ENCODE measurements at places on chromosomes 2 and 18.

DNA sequence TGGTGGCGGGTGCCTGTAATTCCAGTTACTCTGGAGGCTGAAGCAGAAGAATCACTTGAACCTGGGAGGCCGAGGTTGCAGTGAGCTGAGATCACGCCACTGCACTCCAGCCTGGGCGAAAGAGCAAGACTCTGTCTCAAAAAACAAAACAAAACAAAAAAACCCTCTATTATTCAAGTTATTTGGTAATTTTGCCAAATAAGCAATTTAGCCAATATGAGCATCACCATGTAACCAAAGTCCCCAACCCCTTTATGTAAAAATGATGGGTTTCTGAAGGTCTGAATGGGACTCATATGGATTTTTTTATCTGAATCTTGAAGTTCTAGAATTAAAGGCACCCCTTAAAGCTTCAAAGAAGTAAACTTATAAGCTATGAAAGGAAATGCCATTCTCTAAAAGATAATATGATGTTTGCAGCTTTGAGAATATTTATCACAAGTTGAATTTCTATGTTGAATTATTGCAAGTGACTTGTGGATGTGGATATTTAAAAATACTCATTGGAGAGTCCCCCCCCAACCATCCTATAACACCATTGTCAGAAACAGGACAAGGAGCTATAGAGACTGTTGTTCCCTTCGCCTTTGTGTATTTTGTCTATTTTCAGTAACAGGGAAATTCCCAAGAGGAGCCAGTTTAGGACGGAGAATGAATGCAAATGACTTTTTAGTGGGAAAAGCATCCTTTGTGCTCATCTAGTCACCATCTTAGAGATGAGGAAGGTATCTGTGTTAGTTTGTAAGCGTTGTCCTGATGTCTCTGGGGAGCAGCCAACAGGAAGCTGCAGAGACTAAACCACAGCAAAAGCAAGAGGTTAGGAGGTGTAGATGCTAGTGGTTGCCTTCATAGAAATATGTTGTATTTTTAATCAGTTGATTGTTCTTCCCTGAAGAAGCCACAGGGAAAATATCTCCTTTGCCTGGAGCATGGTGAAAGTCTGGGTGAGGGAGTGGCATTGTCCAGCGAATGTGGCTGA lies 68.3 kb downstream of the TET3 start:
- no peak for DNase-seq

GRCh38 chr2:239195992-239196391 lies 204.8 kb downstream of the HDAC4 start:
- no peak for DNase-seq

- DNase-seq = no peak
Observed at GRCh38 chr2:229920011-229920641, 1.7 kb downstream of the TRIP12 start.

DNA sequence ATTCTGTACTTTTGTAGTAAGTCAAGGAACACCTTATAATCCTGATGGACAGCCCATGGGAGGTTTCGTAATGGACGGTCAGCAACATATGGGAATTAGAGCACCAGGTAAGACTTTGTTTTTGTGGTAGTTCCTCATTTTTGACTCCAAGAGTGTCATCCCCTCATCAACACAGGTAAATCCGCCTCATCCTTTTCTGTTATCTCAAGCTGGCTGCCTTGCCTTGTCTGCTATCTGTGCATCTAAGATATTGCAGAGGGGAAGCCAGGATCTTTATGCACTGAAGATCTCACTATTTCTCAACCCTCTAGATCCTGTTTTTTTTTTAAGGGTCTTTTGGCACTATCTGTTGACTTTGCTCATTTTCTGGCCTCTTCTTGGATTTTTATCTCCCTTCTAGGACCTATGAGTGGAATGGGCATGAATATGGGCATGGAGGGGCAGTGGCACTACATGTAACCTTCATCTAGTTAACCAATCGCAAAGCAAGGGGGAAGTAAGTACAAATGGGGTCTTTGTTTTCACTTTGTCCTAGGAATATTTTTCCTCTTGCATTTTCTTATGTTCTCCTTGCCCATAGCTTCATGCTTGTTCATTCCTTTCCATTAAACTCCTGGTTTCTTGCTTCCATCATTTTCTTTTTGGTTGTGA lies 133.8 kb downstream of the MEIS1 start:
- DNase-seq = no peak

- DNase-seq = no peak
Observed at GRCh38 chr2:221176667-221177066, 395.4 kb downstream of the EPHA4 start.

DNA sequence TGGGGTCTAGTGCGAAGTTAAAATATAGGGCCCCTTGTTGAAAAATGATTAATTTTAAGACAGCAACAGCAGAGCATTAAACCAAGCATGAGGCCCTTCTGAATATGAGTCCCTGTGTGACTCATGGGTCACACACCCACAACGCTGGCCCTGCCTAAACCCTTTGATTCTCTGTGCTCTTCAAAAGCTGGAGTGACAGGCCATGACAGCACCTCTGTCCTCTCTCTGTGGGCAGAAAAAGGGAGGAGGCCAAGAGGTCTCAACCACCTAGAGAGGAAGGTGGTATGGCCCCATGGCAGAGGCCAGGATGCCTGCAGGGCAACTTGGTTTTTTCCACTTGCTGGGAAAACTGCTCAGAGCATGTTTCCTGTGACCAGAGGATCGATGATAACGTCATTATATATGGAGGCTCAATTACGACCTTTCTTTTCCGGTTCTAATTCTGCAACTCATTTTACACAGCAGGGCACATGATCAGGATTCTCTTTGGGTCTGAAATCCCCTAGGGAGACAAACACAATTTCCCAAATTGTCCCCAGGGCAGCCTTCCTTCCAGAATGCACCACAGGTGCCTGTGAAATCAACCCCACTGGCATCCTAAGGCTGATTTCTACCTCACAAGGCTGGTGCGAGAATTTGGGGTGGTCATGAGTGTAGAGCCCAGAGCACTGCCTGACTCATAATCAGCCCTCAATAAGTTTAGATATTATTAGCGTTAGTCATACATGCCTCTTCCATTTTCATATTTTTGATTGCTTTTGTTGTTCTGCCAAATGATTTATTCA lies 102.0 kb upstream of the PPP1CB start:
- DNase-seq = peak; percentile 38

- no peak for DNase-seq
Observed at GRCh38 chr2:11482473-11483035, 16.6 kb upstream of the E2F6 start.

DNA sequence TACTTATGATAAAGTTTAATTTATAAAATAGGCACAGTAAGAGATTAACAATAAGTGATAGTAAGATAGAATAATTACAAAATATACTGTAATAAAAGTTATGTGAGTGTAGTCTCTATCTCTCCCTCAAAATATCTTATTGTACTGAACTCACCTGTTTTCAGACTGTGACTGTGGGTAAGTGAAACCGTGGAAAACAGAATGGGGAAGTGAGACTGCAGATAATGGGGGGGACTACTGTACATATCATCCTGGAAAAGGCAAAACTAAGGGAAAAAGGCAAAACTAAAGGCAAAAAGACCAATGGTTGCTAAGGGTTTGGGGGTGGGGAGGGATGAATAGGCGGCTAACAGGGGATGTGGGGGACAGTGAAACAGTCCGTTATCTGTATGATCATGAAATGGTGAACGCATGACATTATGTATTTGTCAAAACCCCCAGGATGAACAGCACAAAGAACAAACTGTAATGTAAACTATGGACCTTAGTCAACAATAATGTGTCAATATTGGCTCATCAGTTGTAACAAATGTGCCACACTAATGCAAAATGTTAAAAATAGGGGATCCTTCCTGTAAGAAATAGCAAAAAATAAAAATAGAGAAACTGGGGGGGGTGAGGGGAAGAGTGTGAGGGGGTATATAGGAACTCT lies 93.8 kb downstream of the EPB41L3 start:
- no peak for DNase-seq

DNA sequence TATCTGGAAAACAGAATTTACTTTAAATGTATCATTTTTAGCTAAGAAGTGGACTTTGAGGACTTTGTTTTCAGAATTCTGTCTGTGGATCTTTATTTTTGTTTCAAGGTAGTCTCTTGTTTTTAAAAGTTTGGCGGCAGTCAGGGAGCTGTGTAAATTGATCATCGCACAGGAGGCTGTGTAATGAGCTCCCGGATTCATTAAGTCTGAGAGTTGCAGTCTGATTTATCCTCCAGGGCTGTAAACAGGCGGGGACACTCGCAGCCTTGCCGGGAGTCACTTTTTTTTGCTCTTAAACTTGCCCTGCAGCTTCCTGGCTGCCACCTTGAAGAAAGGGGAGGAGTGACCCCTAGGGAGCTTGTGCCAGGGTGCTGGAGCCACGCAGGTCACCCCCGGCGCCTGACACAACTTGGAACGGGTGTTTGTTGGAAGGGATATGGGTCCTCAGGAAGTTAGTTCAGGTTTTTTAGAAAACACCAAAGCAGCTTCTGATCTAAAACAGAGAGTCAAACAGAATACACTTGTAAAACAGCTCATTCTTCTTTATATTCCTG lies 76.2 kb downstream of the DCDC2C start:
- no peak for DNase-seq

GRCh38 chr2:36459725-36460137 lies 104.2 kb downstream of the CRIM1 start:
- no peak for DNase-seq

- no peak for DNase-seq
Observed at GRCh38 chr2:99700482-99701398, 210.9 kb upstream of the REV1 start.

- DNase-seq = no peak
Observed at GRCh38 chr2:19881221-19881907, 20.4 kb downstream of the TTC32 start.

- DNase-seq = no peak
Observed at GRCh38 chr18:47179520-47179919, 3.4 kb upstream of the IER3IP1 start.

- no peak for DNase-seq
Observed at GRCh38 chr2:43778233-43778632, 4.4 kb downstream of the DYNC2LI1 start.

DNA sequence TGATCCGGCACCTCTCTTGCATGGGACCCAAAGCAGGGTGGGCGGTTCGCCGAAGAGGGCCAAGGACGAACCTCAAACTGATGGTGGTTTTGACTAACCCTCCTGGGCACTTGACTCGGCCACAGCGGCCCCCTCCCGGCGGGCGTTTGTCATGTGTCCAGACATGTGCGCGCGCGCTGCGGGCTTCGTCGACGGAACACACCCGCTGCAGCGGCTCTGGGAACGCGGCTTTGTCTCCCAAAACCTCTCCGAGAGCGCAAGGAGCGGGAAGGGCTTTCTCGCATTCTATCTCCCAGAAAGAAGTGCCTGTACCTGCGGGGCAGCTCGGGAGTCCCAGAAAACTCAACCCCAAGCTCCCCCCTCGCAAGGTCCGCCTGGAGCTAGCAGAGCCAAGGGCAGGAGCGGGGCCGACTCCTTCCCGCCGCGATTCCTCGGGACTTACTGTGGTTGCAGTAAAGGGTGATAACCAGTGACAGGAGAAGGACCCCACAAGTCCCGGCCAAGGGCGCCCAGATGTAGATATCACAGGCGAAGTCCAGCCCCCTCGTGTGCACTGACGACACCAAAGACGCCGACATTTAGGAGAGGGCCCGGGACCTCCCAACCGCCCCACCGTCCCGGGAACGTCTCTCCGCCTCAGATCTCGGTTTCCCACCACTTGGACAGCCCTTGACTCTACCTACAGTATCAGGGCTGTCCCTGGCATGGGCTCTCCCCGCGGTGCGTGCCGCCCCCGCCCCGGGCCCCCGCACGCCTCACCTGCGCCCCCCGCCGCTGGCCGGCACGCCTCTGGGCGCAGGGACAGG lies 1.6 kb downstream of the CD8A start:
- no peak for DNase-seq

- DNase-seq = no peak
Observed at GRCh38 chr2:30979822-30980245, 158.4 kb downstream of the GALNT14 start.

DNA sequence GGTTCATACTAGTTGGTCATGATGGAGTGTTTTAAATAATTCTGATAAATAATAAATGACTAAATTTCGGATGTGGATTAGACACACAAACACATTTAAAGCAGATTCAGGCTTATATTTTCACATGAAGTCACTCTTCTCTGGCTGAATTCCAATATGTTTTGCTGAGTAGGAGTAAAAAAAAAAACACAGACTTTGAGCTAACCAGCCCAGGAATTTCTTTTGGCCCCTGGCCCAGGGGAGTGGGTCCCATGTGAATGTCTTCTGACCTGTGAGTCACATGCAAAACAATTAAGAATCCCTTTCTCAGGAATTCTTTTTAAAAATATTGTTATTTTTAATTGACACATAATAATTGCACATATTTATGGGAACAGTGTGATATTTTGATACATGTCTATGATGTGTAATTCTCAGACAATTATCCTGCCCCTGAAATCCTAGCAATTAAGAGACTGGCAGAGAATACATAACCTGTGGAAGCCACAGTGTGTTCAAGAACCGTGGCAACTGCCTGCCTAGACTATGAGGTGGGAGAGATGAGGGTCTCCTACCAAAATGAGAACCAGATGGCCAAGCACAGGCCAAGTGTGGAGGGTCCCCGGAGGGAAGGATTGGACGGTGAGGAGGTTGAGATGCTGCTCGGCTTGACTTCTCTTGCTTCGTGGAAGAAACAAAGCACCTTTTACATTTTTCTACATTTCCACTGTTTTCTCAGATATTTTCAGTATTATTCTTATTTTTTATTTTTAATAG lies 236.4 kb downstream of the PIEZO2 start:
- no peak for DNase-seq

- DNase-seq = no peak
Observed at GRCh38 chr2:234137400-234138014, 87.0 kb downstream of the SPP2 start.

DNA sequence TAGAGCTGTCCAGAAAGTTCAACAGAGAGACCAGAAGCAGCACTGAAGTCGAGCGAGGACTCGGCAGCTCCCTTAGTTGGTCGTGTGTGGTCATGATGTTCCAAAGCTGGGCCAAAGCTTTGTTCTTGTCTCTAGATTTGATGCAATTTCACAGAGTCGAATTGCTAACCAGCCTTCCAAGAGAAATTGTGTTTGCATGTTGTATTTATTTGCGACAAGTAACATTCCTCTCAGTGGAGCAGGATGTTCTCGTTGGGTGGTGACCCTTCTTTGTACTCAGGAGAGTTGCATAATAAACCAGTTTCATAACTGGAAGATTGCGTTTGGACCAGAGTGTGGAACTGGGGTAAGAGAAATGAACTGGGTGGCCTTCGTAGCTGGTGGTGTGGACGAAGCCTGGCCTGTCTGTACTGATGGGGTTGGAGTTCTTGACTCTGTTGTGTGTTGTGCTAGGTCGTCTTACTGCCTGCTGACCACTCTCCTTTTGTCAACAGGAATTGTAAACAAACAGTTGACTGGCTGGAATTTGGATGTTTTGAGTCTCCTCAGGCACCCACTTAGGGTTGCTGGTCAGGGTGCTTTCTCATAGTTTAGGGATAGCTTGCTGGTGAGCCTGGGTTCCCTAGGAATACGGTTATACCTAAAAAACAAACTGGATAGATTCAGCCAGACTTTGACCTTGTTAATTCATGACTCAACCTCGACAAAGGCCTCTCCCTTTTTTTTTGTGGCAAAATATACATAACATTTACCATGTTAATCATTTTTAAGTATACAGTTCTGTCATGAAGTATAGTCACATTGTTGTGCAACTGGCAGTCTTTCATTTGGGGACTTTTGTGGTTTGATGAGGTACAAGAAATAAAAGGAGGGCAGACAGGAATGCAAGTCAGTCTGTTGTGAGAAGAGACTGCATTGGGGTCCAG lies 28.9 kb upstream of the TOGARAM2 start:
- DNase-seq = no peak

- DNase-seq = no peak
Observed at GRCh38 chr18:77107292-77107691, 25.3 kb downstream of the MBP start.
